ENCODE measurements at places on chromosomes 1 and 21.

DNA sequence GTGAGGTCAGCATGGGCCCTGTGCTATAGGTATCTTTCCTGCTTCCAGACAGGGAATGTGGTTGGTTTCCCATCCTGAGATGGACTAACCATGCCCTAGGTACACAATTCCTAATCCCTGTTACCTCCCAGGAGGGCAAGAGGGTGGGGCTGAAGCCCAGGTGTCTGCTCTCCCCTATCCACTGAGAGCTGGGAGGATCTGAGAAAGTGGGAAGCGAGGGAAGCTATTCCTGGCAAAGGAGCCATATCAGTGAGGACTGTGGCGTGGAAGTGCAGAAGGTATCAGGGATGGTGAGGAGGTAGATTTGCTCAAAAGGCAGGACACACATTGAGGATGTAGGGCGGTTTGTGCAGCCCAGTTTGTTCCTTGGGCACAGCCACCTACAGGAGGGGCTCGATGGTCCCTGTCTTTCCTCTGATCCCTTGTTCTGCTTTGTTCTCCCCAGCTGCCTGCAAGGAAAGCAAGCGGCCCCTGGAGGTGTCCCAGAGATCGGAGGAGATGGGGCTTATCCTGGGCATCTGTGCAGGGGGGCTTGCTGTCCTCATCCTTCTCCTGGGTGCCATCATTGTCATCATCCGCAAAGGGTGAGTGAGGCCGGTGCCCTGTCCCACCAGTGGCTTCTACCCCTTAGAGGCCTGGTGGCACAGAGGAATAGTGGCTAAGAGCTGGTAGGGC, 48.1 kb downstream of the PTPRU start:
- DNase-seq, result no peak

DNA sequence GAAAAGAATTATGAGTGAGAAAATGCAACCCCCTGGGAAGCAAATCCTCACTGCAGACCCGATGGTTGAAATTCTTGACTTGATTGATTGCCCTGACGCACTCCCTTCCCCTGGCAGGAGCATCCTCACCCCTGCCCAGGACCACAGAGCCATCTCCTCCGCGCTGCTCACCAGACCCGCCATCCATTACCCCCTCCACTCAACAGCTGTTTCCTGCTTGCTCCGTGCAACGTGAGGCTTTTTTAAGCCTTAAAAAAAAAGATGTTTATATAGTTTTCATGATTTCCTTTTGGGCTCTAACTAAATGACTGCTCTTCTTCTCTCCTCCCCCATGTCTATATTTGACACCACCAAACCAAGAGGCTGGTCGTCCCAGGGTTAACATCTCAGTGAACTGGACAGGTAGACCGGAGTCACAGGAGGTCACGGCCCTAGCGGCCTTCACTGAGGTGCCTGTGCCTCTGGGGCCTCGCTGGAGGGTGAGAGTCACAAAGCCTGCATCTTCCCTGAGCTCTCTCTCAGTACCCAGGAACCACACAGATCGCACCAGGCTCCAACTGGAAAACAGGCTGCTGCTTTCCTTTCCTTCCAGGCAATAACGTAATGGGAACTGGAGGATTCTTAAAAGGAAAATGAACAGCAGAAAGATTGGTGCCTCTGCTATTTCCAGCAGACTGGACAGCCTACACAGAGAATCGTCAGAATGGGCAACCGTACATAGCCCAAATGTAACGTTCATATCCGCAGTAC, 49.8 kb downstream of the ZBTB18 start:
- DNase-seq, result no peak

DNA sequence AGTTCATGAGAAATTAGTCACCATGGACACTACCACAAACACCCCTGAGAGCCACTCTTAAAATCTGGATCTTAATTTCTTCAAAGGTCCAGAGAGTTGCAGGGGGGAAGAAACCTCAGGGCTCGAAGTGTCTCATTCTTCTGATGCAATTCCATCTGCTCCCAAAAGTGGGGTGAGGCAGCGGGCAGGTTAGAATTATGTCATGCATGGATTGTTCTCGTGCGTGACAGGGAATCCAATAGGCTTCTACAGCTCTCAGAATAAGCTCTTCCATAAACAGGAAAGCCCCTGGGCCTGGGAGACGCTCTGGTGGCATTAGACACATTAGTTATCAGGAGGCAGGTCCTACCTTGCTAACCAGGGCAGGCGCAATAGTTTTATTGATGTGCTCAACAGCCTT, 8.4 kb downstream of the ENO1 start:
- DNase-seq, result no peak

- no peak for DNase-seq
Observed at GRCh38 chr1:217647791-217648190, 16.6 kb downstream of the SPATA17 start.

DNA sequence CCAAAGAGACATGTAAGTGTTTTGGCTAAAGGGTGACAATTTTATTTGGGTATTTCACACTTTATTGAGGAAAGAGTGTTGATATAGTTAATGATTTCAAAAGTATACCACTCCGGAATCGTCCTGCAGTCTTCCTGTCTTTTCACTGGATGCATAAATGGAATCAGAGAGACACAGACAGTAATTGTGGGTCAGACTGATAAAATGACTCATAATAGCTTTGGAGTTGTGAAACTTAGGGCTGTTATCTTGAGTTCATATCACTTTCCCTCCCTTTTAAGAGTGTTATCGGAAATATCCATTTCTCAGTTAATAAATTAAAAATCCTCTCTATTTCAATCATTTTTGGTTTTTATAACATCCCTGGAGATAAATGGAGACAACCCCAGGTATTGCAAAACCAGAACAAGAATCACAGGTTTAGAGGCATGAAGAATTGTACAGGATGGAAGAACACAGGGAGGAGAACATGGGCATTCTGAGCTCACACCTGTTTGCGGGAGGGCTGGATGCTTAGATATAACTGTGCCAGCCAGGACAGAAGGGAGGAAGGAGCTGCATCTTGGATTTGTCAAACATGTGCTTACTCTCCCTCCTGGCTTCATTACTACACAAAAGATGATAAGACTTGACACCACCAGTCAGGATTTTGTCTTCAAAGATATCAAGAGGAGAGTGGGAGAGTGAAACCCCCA, 185.4 kb downstream of the LMO4 start:
- no peak for DNase-seq

DNA sequence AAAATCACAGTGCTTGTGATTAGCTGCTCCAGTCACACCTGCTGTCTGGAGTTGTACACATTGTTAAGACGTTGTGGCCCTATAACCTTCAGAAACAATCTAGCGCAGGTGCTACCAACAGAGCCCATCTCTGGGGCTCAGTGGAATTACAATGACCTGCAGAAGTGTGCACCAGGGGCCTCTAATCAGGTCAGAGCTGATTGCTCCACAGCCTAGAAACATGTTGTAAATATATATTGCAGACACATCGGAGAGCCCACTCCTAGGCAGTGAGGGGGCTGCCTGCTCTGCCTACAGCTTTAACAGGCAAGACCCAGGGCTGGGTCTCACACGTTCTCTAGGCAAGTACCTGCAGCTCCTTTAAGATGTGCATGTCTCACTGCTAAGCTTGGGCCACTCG, 302.0 kb downstream of the SIPA1L2 start:
- DNase-seq, result no peak

DNA sequence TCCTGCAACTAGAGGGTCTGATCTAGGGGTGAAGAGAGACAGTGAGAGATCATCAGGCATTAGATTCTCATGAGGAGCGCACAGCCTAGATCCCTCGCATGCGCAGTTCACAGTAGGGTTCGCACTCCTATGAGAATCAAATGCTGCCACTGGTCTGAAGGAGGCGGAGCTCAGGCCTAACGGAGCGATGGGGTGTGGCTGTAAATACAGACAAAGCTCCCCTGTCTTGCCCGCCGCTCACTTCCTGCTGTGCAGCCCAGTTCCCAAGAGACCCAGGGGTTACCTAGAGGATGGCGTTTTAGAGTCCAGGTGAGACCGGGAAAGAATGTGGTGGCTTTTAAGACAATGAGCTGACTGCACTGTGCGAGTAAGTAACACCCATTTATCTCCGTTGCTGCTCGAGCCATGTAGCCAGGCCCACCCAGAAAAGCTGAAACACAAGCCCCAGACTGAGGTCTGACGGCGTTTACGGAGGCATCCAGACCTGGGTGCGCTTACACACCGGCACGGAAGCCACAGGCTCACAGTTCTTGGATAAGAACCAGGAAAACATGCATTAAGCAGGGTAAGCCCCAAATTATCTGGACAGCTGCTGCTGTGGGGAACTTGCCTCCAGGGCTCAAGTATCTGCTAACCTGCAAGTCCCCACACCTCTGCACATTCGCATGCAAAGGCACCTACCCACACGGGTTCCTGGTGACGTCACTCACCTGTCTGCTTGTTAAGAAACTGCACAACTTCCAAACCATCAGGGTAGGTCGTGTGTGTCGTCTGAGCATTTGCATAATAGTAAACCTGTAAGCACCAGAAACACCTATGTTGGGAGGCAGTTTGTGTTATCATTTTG, 12.5 kb downstream of the TCP10L start:
- no peak for DNase-seq

DNA sequence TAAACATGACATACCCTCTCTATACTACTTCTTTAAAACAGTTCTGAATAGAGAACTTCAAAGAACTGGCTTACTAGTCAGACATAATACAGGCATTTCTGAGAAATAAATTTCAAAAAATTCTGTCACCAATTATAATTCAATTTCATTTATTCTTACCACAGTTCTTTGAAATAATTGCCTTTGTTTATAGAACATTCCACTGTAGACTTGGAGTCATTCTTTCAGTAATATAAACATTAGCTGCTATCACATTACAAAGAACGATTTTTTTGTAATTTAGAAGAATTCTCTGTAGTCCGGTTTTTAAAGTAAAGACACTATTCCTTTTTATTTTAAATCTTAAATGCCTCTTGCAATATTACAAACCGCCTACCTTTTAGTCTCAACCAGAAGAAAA, 146.4 kb upstream of the COL11A1 start:
- DNase-seq, result no peak

DNA sequence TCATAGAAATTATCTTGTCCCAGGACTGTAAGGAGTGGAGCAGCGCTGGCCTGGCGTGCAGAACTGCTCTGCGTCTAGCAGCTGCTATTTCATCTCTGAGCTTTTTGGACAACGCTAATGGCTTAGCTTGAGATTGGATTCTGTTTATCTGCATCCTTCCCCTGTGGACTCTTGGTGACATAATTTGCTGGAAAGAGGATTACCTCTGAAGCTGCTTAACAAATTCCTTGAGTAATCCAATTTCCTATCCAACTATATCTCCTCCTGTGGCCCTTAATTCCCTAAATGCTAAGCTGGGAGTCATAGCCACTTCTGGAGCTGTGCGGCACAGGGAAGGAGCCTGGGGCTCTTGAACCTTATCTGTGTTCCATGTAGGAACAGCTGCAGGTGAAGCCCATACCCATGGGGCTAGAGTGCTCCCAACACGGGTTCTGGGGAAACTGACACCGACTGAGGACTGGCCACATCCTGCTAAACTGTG, 43.2 kb downstream of the IL6R start:
- DNase-seq, result no peak

GRCh38 chr1:66433611-66434010, 100.3 kb upstream of the SGIP1 start:
- DNase-seq, result no peak

GRCh38 chr21:44974676-44975075, 34.8 kb downstream of the SLX9 start:
- no peak for DNase-seq

DNA sequence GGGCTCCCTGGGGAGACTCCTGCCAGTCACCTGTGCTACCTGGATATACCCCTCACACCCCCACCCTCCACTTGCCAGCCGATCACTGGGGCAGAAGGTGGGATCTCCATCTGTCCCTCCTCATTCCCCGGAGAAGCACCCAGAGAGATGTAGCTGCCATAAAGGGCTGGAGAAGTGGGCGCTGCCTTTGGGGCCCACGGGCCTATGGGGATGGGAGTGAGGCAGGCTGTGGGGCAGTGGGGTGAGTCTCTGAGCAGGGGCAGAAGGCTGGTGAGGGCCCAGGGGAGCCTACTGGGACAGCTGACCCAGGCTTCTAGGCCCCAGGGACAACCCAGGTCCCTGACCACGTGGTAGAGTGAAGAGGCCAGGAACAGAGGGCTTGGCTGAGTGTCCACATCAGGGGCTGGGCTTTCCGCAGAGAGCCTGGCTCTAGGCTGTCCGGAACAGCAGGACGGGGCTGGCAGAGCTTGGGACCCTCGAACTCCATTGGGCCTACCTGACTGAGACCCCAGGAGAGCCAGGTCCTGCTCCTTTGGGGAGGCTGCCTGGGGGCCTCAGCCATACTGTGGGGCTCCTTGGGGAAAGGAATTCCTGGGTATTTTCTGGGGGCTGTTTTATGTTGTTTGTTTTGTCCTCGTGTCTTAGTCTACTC, 205.9 kb upstream of the VAMP3 start:
- DNase-seq, result no peak
